ENCODE measurements at places on chromosomes 2 and 18.

- DNase-seq: no peak
Measured at GRCh38 chr2:173884025-173884802, 81.0 kb downstream of the SP3 start.

DNA sequence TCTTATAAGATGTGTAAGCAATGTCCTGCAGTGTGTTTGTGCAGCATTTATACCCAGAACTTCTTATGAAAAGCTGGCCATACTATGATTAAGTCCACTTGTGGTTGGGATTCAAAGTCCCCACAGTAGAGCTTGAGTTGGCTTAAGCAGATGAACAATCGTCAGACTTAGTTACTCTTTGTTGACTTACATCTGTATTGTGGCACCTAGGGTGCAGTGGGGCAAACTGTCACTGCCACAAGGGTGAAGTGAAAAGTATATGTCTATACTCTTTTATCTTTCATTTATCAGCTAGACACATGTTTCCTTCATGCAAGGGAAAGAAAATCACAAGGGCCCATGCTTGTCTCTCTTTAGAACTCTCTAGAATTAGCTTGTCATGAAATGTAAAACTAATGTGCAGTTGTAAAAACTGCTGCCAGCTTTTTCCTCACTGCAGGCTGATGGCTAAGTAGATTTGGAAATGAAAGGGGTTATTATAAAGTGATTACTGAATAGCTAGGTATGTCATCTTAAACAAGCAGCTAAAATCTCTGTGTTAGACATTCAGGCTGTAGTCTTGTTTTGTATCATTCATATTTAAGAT is 474.5 kb downstream of the PTPRM start:
- no peak for DNase-seq

DNA sequence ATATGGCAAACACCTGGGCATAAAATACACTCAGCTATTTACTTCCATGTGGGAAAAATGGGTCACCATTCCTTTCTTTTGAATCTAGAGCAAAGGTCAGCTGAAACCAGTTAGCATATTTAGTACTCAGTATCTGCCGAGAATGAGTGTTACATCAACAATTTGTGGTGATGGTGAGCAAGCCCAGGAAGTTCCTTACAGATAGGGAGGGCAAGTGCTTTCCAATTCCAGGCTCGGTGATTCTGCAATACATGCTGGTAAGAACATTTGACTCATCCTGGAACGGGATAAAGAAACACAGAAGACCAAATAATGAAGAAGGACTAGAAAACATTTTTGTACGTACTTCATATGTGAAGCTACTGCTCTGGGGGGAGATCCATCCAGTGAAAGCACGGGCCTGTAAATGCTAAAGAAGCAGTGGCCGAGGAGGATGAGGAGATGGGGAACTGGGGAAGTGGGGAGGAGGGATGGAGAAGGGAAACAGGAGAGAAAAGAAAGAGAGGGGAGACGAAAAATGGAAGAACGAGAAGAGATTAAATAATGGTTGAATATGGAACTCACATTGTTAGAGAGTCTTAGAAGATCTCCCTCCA is 251.9 kb downstream of the TTC32 start:
- no peak for DNase-seq

- no peak for DNase-seq
Measured at GRCh38 chr2:72000110-72000509, 147.6 kb downstream of the CYP26B1 start.

DNA sequence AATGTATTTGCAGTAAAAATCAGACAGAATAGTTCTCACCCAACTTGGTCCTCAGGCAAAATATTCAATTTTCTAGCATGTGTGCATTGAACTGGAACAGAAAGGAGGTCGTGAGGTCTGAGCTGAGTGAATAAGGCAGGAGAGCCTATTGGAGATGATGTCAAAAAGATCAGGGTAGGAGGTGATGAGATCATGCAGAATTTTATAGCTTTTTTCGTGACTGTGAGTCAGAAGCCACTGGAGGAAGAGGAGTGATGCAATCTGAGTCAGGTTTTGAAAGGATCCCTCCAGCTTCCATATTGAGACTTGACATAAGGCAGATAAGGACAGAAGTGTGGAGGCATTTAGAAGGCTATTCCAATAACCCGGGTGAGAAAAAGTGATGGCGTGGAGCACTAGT is 299.5 kb upstream of the SOX11 start:
- no peak for DNase-seq

DNA sequence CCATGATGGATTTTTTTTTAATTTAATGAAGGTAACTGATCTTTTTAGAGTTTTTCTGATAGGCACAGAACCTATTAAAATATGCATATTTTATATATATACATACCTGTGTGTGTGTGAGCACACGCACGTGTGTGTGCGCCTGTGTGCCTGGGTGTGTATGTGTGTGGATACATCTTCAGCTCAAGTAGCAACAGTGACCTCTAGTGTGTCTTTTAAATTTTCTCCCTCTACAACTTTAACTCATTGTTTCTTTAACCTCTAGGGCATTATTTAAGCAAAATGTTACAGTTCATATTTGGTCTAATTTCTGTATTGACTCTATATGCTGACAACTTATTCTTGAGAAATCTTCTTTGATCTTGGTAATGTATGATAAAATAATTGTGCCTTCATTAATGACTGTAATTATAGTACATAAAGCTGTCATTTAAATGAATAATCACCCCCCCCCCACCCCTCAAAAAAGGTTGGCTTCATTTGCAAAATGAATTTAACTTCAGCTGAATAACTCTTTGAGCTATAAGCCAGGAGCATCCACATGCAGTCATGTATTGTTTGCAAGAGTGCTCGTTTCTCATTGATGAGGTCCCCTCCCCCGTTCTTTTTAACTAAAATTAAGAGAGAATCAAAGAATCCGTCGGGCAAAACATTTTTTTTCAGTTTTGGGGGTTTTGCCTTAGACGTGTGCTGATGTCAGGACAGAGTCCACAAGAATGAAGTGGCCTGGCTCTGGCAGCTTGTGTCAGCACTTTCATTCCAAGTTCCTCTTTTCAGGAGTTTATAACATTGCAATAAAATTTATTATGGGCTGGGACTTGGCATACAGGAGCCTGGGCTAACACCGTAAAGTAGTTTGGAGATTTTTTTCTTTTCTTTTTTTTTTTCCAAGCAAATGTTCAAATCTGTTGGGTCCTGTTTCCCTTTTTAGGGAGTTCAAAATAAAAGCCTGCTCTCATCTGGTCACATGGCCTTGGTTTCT is 80.0 kb downstream of the ETAA1 start:
- no peak for DNase-seq

DNA sequence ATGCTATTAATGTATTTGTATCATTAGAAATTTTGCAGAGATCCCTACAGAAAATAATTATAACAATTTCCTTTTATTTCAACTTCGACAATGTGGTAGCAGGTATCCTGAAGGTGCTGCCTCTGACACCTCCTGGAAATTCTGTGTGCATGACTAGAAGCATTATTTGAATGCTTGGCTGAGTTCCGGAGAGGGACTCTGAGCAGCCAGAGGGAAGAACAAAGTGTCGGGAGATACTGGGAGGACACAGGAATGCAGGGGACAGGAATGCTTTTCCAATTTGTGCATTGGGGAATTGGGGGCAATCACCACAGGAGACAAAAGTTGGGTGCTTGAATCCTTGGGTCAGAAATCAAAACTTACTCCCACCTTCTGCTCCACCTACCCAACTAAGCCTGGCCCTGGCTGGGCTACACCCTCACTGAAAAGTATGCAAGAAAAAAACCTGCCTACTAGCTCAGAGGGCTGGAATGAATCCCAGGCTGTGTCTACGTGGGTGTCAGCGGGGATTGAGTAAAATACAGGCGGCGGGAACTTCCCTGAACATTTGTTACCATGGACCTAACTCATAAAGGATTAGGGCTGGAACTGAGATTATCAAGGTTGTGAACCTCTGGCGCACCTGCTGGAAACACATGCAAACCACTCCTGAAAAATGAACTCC is 299.3 kb downstream of the SOX11 start:
- DNase-seq: no peak

GRCh38 chr2:184367211-184367610 is 231.1 kb upstream of the ZNF804A start:
- no peak for DNase-seq

- DNase-seq: no peak
Measured at GRCh38 chr2:240460253-240460711, 24.8 kb downstream of the GPC1 start.

DNA sequence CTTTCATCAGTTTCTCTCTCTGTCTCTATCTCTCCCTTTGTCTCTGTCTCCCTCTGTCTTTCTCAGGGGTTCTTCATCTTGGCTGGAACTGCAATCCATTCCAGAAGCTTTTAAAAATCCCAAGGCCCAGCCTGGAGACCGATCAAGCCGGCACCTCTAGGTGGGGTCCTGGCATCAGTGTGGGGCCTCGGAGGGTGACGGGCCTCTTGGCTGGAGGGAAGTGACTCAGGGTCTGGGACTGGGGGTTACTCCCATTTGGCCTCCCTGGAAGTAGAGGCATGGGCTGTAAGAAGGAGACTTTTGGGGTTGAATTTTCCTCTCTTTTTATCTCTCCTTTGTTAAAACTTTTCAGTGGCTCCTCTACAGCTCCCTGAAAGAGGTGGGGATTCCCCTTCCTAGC is 52.8 kb upstream of the OTOF start:
- no peak for DNase-seq

DNA sequence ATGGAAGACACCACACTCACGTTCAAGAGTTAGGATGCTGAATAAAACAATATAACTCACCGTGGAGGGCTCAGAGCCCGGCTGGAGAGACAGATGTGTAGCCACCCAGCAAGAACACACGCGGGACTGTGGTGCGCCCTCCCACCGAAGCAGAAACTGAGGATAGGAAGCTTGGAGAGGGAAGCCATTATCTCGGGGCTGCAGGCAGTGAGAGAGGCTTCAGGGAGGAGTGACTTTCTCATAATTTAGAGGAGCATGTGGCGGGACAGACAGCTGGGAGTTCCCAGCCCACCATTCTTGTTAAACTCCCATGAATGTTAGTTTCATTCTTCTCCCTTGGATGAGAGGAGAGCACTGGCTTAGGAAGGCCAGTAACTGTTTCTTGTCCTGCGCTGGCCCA is 96.4 kb downstream of the MAPRE2 start:
- DNase-seq: no peak

DNA sequence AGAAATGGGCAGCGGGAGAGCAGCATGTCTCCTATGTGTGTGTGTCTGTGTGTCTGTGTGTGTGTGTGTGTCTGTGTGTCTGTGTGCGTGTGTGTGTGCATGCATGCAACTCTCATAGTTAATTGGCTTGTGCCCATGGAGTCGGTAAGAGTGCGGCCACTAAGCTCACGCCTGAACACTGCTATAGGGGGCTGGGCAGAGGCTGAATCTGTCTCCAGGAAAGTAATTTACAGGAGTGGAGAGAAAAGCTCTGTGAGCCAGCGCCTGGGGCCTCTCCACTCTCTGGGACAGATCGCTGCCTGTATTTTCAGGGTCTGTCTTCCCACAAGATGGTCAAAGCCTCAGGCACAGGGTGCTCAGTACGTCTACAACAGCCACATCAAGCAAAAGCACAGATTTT is 553.4 kb downstream of the TNS1 start:
- no peak for DNase-seq

DNA sequence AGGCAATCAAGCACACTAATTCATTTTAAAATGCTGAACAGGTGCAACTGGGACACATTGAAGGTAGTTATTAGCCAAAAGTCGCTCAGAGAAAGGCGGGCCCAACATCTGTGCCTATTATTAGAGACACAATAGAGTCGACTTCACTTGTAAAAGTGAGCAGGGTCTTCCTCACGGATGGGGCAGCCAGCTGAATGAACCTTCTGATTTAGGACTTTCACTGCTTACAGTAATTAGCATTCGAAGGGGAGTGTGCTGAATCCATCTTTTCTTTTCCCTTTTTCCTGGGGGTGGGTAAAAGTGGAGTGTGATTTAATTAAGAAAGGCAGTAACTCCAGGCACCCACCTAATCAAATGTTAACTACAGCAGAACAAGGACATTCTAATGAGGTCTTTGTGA is 677.7 kb downstream of the DCDC2C start:
- no peak for DNase-seq

GRCh38 chr2:60100034-60100433 is 453.4 kb downstream of the BCL11A start:
- no peak for DNase-seq

DNA sequence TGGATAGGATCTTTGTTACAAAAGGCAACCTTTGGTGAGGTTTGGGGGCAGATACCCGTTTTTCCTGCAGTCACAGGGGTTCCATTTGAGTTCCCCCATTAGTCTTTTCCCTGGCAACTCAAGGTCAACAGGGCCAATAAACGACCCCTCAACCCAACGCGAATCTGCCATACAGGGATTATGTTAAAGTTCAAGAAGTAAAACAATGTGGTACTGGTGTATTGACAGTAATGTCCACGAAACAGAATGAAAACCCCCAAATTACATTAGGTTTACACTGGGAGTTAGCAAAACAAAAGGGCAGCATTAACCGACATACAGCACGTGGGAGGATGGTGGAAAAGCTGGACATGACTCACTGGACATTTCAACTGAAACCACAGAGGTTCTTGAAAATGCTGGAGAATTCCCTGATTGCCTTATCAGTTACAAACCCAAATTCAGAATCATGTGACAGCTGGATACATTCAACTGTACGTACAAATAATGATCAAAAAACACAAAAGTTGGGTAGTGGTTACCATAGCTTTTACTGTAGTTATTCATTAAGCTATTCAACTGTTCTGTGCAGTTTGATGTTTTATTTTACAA is 4.9 kb upstream of the IMP4 start:
- no peak for DNase-seq

DNA sequence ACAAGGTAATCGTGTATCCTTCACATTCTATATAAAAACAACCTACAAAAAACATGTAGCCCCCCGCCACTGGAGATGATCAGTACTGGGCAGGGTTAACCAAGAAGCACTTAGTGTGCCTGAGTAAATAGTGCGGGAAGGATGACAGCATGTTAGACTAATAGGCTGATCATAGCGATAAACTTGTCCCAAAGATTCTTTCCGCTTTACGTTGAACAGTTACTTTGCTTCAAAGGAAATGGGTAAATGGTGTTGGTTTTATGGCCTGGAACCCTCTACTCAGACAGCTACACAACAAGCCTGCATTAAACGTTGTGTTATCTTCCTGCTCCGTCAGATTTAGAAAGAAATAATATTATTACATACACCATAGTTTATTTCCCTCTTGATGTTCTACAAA is 67.7 kb downstream of the CTAGE1 start:
- no peak for DNase-seq

DNA sequence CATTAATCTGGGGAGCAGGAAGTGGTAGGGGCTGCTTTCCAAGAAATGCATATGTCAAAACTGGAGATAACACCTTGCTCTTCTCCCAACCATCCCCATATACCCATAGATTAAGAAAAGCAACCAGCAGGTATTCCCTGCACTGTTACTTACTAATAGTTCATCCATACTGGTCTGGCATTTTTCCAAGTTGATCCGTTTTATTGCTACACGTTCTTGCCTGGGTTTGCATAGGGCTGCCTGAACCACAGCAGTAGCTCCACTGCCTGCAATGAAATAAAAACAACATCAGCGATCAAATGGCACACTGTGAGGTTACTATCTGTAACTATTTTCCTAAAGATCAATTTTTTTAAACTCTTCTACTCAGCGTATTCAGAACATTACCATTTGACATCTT is 65.6 kb downstream of the STK39 start:
- DNase-seq: no peak

- no peak for DNase-seq
Measured at GRCh38 chr18:50969448-50969847, 1.6 kb downstream of the ELAC1 start.

All from stimulated activated CD4-positive, alpha-beta T cell treated with anti-CD3 and anti-CD28 coated beads, TNF-alpha, amount 100 ng/mL, for 48 hours (primary cell).